ENCODE measurements at places on chromosomes 7 and 10.

- DNase-seq, result no peak
Measured at GRCh38 chr10:2202401-2202800, 465.1 kb upstream of the ADARB2 start.

DNA sequence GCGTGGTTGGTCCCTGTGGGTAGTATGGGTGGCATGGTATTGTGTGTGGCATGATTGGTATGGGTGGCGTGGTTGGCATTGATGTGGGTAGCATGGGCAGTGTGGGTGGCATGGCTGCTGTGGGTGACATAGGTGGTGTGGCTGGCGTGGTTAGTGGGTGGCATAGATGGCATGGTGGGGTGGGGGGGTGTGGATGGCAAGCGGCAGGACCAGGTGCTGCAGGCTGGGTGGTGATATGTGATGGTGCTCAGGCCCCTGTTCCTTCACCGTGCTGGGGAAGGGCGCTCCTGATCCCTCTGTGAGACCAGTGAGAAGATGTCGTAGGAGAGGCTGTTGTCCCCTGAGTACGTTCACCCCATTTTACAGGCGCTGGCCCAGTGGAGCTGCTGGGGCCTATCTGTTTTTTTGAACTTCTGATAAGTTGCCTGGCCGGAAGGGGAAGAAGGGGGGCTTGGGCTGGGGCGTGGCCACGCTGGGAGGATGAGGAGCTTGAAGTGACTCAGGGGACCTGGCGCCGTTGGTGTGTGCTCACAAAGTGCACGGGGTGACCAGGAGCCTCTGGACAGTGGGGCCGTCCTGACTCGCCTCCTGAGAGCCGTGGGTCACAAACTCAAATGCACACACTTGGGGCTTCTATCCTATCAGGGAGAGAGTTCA, 17.5 kb downstream of the INPP5A start:
- no peak for DNase-seq

- DNase-seq, result no peak
Measured at GRCh38 chr7:155893664-155894063, 81.4 kb upstream of the SHH start.

- DNase-seq, result no peak
Measured at GRCh38 chr10:99497343-99498025, 35.3 kb upstream of the NKX2-3 start.

DNA sequence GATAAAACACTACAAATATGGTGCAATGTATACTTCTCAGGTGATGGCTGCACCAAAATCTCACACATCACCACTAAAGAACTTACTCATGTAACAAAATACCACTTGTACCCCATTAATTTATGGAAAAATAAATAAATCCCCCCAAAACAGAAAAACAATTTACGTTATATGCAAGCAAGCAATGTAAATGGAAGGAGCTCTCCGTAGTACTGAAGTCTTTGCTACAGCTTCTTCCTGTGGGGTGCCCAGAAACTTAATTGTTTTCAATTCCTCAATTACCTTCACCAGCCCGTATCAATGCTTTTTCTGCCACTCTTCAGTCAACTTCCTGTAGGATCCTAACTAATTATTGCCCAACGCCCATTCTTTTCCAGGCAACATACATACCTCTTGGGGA, 138.1 kb downstream of the RELN start:
- DNase-seq, result no peak

GRCh38 chr7:133313575-133313974, 60.7 kb downstream of the EXOC4 start:
- no peak for DNase-seq
